ENCODE measurements at places on chromosomes 4 and X. TPM values are rescaled to one million over a fixed set of nuclear protein-coding genes. Genes with fewer than 3 reads are reported as not detected.

DNA sequence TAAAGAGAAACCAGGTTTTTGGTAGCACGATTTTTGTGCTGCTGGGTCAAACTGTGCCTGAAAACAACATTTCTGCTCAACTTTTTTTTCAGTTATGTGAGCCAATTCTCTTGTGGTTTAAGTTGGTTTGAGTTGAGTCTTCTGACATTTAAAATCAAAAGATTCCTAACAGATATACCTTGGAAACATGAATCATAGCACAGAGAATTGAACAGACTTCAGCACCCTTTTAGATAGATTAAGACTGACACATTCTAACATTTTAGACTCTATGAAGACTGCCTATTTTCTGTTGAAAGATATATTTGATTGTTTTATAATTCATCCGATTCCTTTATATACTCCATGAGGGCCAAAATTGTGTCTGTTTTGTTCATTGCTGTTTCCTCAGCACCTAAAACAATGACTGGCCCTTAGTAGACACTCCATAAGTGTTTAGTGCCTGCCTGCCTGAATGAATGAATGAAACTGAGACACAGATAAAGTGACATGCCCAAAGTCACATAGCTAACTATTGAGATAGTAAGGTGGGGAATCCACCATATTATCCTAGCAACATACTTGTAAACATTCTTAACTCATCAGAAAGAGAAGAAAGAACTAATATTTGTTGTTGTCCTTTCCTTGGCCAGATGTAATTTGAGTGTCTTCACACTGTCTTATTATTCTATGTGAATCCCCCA, 624.0 kb downstream of the MID1IP1 start:
- DNase-seq: no peak

GRCh38 chr4:163818673-163819072, 324.2 kb downstream of the TMA16 start:
- DNase-seq: no peak

Gene IBSP
- not detected for total RNA-seq

GRCh38 chrX:2955281-2955680, 26.1 kb upstream of the ARSD start:
- DNase-seq: no peak

DNA sequence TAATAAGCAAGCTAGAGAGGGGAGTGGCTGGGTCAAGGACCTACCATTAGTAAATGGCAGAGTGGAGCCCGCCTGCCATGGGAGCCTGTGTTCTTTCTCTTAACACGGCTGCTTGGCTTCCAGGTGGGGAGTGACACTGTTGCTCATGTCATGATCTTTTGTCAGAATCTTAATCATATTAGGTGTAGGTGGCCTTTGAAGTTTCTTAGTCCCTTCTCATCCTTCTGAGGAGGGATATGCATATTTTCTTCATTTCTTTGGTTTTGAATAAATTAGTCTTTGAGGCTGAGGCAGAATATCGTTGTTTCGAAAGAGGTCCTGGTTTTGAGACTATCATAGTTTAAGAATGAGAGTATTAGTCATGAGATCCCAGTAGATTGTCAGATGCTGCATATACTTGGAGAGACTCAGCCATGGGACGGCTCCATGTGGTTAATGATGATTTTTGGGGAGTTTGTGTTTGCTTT, 28.9 kb downstream of the SNX25 start:
- DNase-seq: peak; percentile 22

- no peak for DNase-seq
Observed at GRCh38 chrX:15909605-15910004, 55.0 kb upstream of the AP1S2 start.

DNA sequence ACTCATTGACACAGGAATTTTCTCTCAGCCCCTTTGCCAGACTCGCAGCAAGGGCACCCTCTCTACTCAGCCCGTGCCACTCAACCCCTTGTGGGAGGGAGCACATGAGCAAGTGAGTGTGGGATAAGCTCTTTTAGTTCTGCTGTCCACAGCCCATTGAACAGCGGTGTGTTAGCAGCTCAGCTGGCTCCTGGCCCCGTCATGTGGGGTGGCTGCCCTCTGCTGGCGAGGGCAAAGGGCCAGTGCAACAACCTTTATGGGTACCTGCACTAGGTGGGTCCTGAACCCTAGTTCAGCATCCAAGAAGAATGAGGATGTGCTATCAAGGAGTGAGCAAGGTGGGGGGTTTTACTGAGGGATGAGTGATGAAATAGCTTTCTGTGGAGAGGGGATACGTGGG, 85.0 kb upstream of the ZNF81 start:
- DNase-seq: peak; percentile 49
